ENCODE measurements at places on chromosomes 6 and 20. TPM values are rescaled to one million over a fixed set of nuclear protein-coding genes. Genes with fewer than 3 reads are reported as not detected.
A peak's percentile ranks its signal among the peaks of the same experiment; 100 is the strongest.

- no peak for DNase-seq
Observed at GRCh38 chr6:39424831-39425230, 102.3 kb upstream of the KCNK16 start.

DNA sequence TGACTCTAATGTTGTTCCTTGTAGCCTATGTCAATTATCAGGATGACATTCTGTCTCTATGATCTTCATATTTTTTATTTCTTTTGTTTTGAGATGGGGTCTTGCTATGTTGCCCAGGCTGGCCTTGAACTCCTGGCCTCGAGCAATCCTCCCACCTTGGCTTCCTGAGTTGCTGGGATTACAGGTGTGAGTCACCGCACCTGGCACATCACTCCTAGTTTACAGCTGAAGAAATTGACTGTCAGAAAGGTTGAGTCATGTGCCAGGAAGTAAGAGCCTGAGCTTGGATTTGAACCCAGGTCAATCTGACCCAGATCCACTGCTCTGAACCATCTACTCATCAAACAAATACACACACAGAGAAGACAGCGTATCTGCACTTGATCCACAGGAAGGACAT lies 14.4 kb downstream of the PPP1R3G start:
- peak; percentile 2 for DNase-seq

DNA sequence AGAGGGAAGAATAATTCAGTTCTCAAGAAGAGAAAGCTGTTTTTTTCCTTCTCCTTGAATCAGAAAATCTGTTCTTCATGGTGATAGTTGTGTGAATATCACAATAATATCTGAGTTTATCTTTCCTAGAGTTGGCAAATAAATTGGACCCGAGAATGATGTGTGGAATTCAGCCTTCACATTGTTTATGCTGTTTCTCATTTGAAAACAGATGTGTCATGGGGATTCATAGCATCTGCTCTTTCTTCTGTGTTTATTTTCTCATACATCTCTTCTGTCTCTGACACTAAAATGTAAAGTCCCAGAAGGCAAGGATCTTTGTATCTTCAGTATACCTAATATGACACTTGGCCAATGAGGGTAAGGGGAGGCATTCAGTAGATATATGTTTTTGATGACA lies 103.6 kb upstream of the SGK1 start:
- no peak for DNase-seq

DNA sequence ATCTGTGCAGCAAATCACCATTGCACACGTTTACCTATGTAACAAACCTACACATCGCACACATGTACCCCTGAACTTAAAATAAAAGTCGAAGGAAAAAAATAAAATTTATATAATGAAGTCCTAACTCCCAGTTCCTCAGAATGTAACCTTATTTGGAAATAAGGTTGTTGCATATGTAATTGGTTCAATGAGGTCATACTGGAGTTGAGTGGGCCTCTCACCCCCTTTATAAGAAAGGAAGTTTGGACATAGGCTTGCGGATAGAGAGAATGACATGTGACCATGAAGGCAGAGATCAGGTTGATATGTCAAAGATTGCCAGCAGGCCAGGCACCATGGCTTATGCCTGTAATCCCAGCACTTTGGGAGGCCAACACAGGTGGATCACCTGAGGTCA lies 16.1 kb upstream of the ZBTB22 start:
- no peak for DNase-seq

- DNase-seq = no peak
Observed at GRCh38 chr6:88492824-88493223, 326.7 kb upstream of the CNR1 start.

ABRACL gene
- 8.5 TPM for total RNA-seq

MTFR2 gene
- 0.80 TPM for total RNA-seq

EMILIN3 gene
- 9.9 TPM for total RNA-seq

Measured in sciatic nerve (tissue), 2 donors.